ENCODE measurements at places on chromosomes 1 and 21.

- DNase-seq = no peak
Measured at GRCh38 chr1:58250587-58250948, 296.0 kb downstream of the OMA1 start.

GRCh38 chr1:186965847-186966246 lies 137.1 kb downstream of the PLA2G4A start:
- DNase-seq = no peak

GRCh38 chr21:45220714-45221490 lies 66.8 kb downstream of the POFUT2 start:
- no peak for DNase-seq

DNA sequence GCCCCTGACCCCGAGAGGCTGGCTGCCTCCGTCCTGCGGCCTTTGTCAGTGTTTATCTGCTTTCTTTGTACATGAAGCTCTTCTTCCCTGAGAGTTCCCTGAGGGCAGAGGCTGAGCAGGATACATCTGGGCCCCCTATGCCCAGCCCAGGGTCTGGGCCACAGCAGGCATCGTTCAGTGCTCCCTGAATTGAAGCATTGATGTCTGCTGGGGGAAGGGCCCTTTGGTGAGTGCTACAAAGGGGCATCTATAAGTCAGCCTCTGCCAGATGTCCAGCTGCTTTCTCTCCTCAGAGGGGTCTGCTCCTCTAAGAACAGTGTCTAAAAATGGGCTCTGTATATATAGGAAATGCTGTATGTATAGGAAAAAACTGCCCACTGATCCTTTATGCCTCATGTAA lies 2.1 kb downstream of the HEYL start:
- DNase-seq = no peak

DNA sequence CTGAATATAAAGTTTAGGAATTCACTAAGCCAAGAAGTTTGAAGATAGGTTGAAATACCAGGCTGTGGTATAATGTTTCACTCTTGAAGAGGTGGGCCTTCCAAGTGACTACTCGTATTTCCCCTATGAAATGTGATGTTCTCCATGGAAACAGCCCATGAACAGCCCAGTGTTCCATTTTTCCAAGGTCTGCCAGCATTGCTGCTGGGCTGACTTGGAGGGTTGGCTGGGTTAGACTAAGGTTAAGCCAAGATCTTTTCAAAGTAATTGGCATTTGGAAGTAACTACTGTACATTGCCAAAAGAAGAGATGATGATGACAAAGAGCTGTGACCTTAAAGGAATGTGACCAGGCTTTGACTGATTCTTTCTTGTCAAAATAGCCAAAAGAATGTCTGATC lies 73.8 kb downstream of the RPE65 start:
- no peak for DNase-seq

GRCh38 chr1:97044159-97044760 lies 322.7 kb downstream of the PTBP2 start:
- DNase-seq = no peak

DNA sequence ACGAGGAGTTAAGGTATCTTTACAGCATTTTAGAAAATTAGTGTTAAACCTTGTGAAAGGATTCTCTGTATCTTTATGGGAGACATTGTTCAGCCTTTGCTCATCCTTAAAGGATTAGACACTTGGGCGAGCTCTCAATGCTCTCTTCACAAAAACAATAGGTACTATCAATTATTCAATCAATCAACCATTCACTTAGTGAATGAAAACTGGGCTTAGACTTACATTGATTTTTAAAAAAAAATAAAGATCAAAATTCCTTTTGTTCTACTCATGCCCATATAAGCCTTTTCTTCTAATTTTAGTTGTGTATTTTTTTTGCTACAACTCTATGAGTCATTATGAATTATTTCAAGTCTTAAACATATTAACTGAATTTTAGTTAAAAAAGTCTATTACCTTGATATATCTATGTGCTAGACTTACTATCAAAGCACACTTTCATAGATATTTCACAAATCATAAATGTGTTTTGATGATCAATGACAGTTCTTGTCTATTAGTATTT lies 181.2 kb downstream of the DPYD start:
- DNase-seq = no peak

DNA sequence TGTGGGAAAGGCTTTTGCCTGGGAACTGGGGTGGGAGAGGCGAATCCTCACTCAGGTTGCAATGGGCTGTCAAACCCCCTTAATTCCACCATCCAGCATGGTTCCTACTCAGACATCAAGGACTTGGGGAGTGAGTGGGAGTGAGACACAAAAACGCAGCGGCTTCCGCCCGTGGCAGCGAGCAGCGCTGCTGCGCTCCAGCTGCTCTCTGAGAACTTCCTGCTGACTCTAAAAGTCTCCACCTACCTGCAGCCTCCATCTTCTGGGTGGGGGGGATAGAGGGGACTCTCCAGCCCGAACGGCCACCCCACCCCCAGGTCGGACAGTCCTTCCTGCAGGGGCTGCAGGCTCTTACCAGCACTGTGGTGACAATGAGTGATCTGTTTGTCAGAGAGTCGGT lies 184.4 kb downstream of the GRIK3 start:
- no peak for DNase-seq

DNA sequence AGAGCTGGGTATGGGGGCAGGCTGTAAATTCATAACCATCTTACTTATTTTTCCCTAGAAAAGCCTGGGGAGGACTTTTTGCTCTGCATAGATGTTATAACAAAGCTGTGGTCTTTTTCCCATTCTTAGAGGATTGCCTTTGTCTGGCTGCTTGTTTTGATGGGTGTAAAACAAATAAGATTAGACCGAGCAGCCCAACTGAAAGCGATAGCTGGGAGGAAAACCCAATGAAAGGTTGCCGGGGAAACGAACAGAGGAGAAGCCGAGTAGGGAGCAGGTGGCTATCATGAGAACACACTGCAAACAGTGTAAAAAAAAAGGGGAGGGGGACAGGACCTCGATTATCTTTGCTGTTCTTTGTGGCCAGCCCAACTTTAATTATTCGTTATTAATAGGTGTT lies 1.9 kb downstream of the ELAVL4 start:
- DNase-seq = no peak

- peak; percentile 61 for DNase-seq
Measured at GRCh38 chr1:9196129-9197040, 38.2 kb upstream of the H6PD start.

DNA sequence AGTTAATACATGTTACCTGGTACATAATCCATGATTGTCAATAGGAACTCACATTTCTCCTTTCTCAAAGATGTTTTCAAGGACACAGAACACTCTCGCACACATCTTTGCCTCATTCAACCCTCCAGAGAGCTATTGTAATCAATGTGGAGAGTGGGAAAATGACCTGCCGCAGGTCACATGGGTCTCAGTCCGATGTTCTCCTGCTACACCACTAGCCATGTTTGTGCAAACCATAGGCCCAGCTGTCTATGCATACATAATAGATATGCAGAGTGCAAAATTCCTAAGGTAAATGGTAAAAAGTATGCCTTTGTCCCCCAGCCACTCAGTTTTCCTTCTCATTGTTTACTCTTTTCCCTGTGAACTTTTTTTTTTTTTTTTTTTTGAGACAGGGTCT lies 89.2 kb downstream of the ADSS2 start:
- DNase-seq = no peak

GRCh38 chr1:92721886-92722285 lies 63.0 kb downstream of the EVI5 start:
- DNase-seq = no peak

DNA sequence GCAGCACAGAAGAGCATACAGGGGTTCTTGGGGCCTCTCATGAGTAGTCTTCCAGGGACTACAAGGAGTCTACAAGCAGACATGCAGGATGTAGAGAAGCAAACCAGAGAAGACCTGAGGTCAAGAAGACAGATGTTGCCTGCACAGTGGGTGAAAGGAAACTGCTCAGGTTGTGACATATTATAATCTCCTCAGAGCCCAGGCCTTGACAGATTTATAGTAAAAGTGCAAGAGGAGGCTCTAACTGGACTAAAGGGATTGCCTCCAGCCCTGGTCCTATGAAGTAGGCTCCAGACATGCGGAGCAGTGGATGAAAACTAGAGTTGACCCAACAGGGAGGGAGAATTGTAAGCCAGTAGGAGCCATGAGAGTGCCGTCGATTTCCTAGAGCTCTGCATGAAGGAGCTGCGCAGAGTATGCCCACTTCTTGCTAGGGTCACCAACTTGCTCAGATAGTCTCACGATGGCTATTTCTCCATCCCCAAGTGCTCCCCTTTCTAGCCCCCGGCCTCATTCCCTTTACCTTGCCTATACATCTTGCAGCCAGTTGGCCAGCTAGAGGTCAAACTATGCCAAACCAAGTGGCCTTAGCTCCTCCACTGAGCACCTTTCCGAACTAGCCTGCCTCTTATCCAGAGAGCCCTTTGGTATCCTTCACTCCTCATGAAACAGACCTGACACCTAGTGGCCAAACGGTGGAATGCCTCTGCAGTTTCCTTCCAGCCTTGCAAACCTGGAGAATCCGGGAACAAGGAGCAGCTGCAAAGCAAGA lies 36.2 kb upstream of the IPO9 start:
- DNase-seq = peak; percentile 80

DNA sequence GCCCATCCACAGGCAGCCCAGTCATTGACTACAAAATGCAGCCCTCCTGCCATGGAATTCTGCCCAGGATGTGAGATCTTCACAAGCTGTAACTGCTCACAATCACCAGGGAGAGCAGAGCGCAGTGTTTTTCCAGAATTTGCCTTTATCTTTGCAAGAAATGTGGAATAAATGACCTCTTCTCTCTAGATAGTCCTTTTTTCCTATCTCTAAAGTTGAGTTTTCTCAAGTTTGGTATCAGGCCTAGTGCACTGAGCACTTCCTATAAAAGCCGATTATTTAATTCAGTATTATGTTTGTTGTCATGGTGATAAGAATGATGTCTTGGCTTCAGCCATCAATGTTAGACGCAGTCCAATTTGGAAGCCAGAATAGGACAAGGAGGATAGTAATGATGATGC lies 246.9 kb upstream of the IRF2BP2 start:
- DNase-seq = no peak

- no peak for DNase-seq
Measured at GRCh38 chr1:44316231-44316759, 38.8 kb downstream of the ERI3 start.

GRCh38 chr1:230029244-230029941 lies 37.6 kb upstream of the GALNT2 start:
- no peak for DNase-seq

DNA sequence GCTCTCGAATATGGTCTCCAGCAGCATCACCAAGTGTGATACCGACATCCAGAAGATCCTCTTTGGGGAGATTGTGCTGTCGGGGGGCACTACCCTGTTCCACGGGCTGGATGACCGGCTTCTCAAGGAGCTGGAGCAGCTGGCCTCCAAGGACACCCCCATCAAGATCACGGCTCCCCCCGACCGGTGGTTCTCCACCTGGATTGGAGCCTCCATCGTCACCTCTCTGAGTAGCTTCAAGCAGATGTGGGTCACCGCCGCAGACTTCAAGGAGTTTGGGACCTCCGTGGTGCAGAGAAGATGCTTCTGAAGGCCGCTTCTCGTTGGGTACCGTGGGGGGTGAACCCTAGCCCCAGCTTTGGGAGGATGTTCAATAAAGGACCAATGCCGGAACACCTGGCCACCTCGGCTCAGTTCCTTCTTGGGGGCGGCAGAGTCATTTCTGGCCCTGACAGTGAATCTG lies 1.3 kb downstream of the ACTRT2 start:
- DNase-seq = no peak

- peak; percentile 33 for DNase-seq
Measured at GRCh38 chr1:226135709-226136108, 50.8 kb downstream of the ACBD3 start.

DNA sequence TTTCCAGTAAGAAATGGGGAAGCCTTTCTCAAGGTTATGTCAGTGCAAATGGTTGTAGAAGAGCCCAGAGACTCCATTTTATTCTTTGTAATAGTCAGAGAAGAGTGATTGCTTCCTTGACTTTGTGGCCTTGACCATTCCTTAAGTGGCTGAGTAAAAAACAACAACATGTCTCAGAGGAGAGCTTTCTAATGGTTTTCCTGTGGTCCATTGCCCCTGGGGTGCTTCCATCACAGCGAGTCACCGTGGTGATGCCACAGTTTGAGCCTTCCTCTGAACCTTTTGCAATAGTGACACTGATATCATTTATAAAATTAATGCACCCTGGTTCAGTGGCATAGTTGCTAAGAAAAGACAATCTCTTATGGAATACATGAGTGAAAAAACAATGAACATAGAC lies 38.6 kb downstream of the PAPPA2 start:
- no peak for DNase-seq

- peak; percentile 70 for DNase-seq
Measured at GRCh38 chr1:94324178-94324544, 86.8 kb upstream of the ARHGAP29 start.

GRCh38 chr1:1371364-1371745 lies 3.7 kb downstream of the AURKAIP1 start:
- DNase-seq = no peak

GRCh38 chr1:200433586-200433985 lies 23.8 kb upstream of the ZNF281 start:
- no peak for DNase-seq

- no peak for DNase-seq
Measured at GRCh38 chr1:201427963-201428362, 6.4 kb upstream of the TNNI1 start.

GRCh38 chr1:235238558-235238957 lies 77.5 kb upstream of the RBM34 start:
- DNase-seq = no peak
